ENCODE measurements at places on chromosomes 6 and 20.
A peak's percentile ranks its signal among the peaks of the same experiment; 100 is the strongest.

DNA sequence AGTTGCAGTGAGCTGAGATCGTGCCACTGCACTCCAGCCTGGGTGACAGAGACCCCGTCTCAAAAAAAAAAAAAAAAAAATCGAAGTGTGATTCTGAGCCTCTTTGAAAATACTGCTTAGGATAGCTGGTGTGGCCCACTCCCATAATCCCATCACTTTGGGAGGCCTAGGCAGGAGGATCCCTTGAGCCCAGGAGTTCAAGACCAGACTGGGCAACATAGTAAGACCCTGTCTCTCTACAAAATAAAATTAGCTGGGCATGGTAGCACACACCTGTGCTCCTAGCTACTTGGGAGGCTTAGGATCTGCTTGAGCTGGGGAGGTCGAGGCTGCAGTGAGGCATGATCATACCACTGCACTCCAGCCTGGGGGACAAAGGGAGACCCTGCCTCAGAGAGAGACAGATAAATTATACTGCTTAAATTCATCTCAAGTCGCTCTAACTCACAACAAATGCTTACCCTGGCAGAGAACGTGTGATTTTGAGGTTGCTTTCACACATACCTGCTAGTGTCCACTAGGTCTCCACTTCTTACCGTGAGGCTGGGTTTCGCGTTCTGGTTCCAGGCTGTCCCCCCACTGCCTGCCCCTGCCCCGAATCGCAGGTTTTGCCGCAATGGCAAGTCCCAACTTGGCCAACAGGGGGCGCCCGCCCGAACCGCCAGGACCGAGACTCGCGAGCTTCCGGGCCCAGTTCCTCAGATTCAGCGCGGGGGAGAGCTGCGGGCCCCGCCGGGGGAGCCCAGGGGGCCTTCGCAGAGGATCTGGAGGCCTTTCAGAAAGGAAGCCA, 12.3 kb upstream of the TMC2 start:
- peak; percentile 97 for DNase-seq

- DNase-seq: no peak
These were observed 129.3 kb upstream of the PDE7B start for GRCh38 chr6:135722190-135722589.

GRCh38 chr6:94862112-94862511, 715.2 kb upstream of the MANEA start:
- no peak for DNase-seq

DNA sequence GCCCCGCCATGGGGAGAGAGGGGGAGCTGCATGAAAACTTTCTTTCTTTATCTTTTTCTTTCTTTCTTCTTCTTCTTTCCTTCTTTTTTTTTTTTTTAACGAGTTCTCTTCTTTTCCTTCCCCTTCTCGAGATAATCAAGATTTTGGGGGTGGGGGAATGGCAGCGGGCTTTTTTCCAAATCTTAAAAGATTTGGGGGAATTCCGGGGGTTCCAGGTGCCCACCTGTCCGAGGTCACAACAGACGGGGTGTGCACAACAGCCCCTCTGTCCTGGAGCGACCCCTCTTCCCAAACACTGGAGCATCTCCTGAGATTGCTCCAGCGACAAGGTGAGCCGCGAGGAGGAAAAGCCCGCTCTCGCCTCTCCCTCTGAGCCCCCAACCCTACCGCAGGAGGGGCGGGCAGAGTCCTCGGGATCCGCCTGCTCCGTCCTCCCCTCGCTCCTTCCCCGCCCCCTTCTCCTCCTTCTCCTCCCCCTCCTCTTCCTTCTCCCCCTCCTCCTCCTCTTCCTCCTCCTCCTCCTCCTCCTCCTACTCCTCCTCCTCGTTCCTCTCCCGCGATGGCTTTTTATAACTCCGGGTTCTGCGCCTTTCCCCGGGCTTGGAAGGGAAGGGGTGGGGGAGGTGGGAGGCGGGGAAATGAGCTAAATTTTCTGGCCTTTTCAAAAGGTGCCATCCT, 689 bp upstream of the KCNB1 start:
- DNase-seq: no peak

GRCh38 chr20:3090565-3090964, 6.0 kb upstream of the AVP start:
- no peak for DNase-seq

GRCh38 chr6:66948106-66948505, 1241.1 kb upstream of the EYS start:
- DNase-seq: no peak

DNA sequence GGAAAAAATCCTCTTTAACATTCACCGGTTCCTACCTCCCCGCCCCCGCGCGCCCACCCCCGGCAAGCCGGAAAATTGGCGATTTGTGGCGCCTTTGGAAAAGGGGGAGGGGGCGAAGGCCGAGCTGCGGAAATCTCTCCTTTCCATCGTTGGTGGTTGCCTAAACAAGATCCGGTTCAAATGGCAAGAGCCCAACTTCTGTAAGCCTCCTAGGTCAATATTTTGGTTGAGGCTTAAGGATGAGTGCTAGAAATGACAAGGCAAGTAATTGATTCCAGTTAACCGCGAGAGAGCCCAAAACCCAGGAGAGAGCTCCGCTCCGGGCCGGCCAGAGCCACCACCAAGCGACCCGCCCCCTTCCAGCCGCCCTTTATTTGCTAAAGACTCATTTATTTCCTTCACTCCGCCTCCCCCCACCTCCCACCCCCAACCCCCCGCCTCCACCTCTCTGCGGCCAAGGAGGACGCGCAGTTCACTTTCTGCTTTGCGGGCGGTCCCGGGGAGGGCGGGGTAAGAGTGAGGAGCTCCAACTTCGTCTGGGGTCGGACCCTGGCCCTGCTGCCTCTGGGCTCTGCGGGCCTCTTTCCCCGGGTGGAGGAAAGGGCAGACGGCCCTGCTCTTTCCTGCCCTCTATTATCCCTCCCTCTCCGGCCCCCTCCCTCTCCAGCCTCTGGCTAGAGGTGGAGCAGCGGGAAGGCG, 838 bp upstream of the NKX2-2 start:
- DNase-seq: no peak

DNA sequence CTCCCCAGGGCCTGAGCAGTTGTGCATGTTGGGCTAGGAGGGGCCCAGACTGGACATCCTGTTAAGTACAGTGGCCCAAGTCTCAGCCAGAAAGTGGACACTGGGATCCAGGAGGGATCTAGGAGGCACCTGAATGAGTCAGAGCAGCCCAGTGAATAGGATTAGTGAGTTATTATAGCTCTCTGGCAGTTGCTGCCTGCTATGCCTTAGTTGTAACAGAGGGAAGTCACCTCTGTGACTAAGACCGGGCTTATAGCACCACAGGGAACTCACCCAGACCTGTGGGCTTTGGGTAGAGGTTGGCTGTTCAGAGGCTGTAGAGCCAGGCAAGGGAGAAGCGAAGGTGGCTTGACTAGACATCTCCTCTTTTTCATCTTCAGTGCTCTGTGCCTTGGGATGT, 39.0 kb upstream of the AAR2 start:
- DNase-seq: no peak

GRCh38 chr6:112243861-112244827, 10.2 kb downstream of the LAMA4 start:
- no peak for DNase-seq

DNA sequence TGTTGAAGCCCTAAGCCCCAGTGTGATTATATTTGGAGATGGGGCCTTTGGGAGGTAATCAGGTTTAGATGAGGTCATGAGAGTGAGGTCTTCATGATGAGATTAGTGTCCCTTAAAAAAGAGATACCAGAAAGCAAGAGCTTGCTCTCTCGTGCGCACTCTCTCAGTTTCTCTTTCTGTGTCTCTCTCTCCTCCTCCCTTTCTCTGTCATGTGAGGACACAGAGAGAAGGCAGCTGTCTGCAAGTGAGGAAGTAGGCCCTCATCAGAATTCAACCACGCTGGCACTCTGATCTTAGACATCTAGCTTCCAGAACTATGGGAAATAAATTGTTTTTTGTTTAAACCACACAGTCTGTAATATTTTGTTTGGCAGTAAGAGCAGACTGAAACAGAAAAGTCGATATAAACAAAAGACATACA, 180.5 kb downstream of the IBTK start:
- DNase-seq: no peak

- no peak for DNase-seq
These were observed 1.7 kb upstream of the SLC12A5 start for GRCh38 chr20:46027245-46027853.

DNA sequence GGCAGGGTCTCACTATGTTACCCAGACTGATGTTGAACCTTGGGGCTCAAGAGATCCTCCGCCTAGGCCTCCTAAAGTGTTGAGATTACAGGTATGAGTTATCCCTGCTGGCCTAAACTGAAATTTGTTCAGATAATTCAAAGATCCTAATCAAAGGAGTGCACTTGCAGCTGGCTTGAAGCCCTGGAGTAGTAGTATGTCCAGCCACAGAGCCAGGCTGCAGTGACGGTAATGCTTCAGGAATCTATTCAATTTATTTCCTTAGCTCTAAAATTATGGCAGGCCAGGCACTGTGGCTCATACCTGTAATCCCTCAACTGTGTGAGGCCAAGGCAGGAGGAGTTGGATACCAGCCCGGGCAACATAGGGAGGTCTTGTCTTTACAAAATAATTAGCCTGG, 1.4 kb upstream of the DDX43 start:
- DNase-seq: peak; percentile 28

DNA sequence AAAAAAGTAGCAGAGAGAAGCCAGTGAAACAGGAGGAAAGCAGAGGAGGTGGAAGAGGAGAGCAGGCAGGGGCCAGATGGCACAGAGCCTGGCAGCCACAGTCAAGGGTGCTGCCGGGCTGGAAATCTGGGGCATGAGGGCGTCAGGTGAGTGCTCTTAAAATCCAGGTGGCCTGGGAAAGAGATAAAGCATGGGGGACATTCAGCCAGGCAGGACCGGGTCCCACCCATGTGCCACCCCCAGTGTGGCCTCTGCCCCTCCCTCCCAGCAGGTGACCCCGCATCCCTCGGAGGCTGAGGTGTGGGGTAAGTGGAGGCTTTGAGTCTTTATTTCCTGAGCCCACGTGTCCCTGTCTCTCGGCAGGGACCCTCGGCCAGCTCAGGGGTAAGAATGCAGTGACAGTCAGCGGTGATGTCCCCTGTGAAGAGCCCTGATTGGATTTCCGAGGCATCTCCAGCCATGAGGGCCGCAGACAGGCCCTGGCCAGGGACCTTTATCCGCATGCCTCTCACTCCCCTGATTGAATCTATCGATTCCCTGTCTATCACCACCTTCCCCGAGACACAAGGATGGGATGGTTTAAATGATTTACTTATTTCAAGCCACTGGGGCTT, 33.8 kb upstream of the SULF2 start:
- DNase-seq: peak; percentile 72

DNA sequence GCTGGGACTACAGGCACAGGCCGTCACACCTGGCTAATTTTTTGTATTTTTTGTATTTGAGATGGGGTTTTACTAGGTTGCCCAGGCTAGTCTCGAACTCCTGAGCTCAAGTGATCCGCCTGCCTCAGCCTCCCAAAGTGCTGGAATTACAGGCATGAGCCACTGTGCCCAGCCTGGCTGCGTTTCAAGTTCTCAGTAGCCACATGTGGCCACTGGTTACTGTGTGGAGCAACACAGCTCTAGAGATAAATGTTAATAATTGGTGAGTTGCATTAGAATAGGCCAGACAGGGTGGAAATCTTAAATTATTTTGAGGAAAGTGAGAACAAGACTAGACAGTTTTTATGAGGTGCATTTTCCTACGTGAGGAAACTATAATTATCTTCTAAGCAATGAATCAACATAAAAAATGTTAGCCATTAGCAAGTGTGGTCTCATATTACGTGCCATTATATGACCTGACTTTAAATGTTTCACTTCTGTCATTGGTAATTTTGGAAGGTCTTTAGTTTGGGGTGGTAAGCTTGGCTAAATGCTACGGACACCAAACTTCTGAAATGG, 129.6 kb downstream of the PLEKHG1 start:
- no peak for DNase-seq

DNA sequence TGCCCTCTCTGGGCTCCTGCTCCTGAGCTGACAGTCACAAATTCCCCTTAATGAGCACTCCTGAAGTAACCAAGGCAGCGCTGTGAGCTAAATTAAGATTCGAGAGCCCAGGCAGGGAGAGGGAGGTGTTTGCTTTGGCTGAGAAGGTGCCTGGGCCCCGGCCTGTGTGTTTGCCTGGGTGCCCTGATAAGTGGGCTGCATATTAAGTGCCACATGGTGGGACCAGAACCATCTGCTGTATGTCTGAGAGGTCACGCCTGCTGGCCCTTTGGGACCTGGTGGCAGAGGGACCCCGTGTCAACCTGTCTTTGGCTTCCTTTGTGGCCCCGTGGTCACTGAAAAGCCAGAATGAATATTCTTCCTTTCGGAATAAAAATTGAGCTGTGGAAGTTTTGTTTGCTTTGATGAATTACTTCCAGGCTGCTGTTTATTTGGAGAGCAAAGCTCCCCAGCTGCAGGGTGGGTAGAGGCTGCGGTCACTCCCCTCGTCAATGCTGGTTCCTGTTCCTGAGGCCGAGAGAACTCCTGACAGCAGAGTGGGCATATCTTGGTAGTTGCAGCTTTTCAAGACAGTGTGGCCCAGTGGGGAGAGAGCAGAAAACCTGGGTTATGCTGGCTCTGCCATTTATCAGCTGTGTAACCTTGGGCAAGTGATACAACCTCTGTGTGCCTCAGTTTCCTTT, 17.5 kb upstream of the KCNK16 start:
- DNase-seq: no peak

All from posterior vena cava (tissue), 2 donors.